Hepatocyte (in vitro differentiated cells): ENCODE measurements at places on chromosomes 13 and 19.
A peak's percentile ranks its signal among the peaks of the same experiment; 100 is the strongest.

GRCh38 chr19:4474514-4475022 is 2.5 kb downstream of the HDGFL2 start:
- DNase-seq: peak; percentile 81

GRCh38 chr19:17949956-17950309 is 17.0 kb upstream of the KCNN1 start:
- DNase-seq: no peak

- DNase-seq: no peak
Observed at GRCh38 chr13:109730812-109731335, 55.5 kb downstream of the IRS2 start.

- no peak for DNase-seq
Observed at GRCh38 chr13:70732611-70733010, 624.4 kb upstream of the KLHL1 start.
